Muscle of back (tissue), 13 donors: ENCODE measurements at places on chromosomes 1 and 21. TPM values are rescaled to one million over a fixed set of nuclear protein-coding genes. Genes with fewer than 3 reads are reported as not detected.

LCE3D gene
- polyA plus RNA-seq = not detected

TIAM1 gene
- 8.6 TPM for polyA plus RNA-seq

DNA sequence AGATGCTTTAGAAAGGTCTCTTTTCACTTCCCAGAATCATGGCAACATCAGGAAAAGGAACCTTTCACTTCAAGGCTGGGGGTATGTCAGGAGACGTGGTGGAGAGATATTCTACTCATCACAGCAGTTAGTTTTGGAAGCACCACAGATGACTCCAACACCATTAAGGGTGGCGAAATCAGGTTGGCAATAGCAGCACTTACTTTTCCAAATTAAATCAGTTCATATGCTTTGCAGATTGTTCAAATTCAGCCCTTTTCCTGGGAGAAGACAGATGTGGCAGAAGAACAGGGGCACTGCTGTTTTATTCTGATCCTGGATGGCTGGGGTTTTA lies 79.0 kb downstream of the RUNX1 start:
- no peak for DNase-seq

DNA sequence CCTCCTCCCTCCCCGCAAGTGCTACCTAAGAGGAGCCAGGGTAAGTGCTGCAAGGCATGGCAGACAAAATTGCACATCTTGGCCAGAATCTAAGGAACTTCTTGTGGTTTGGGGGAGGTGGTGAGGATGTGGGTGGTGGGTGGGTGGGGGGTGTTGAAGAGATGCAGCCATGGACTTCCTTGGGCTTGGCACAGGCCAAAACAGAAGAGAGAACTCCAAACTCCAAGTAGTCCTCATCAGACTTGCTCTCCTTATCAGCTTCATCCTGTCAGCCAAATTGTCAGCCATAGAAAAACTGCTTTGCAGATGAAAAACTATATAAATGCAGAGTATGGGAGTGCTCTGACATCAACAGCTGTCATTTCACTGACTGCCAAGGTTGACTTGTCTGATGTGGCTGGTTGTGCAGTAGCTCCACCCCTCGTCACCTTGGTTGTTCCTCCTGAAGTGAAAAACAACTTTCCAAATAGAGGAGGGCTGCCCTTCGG lies 7.1 kb downstream of the AMIGO1 start:
- no peak for DNase-seq

DNA sequence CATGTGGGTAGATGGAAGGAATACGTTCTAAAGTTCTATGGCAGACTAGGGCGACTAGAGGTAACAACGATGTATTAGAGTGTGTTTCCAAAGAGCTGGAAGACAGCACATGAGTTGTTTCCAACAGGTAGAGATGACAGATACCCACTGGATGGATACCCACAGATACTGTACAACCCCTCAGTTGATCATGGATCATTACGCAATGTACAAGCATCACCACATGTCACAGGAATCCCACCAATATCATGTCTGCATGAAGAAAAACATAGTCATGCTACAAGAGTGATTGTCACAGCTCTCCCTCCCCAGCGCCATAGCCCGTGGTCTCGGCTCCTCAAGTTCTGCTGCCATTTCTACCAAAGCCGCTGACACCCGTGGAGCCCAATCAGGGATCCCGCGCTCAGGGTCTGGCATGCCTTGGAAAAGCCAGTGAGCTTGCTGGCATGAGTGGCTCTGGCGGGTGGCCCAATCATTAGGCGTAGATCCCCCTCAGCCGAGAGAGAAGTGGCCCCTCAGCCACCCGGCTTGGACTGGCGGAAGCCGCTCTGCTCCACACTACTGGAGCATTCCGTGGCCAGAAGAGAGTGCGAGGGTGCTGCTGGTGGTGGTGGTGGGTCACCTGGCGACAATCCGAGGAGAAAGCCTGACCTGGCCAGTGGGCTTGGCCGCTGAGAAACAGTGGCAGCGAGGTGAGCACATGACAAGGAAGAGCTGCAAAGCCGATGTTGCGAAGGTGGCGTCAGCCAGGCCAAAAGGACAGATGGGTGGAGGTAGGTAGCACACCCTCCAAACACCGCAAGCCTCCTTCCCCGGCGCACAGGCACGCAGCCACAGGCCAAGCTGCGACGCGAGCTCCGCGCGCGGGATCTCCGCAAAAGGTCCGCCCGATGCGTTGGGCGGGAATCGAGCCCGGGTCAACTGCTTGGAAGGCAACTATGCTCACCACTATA lies 65.7 kb upstream of the FCGR2A start:
- no peak for DNase-seq

- no peak for DNase-seq
These were observed at the start of gene PIK3CD for GRCh38 chr1:9651565-9652378. PIK3CD (plus strand) TSS chr1:9651731; CDS start chr1:9710456, 58,725 bp downstream.
